ENCODE measurements at places on chromosomes 3 and 15.

DNA sequence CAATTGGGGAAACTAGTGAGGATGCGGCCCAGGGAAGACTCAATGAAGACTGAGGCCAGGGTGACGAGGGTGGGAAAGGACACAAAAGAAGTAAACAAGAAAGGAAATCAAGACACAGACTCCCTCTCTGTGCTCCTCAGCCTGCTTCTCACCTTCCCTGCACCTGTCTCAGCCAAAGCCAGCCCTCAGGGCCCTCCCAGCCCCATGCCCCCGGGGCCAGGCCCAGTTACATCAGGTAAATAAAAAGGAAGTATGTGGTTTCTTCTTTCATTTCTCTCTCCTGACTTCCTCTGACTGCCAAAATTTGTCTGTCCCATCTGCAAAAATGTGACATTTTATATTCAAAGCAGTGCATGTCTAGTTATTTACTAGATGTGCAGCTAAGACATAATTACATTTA, 328.0 kb downstream of the UACA start:
- DNase-seq, result no peak

DNA sequence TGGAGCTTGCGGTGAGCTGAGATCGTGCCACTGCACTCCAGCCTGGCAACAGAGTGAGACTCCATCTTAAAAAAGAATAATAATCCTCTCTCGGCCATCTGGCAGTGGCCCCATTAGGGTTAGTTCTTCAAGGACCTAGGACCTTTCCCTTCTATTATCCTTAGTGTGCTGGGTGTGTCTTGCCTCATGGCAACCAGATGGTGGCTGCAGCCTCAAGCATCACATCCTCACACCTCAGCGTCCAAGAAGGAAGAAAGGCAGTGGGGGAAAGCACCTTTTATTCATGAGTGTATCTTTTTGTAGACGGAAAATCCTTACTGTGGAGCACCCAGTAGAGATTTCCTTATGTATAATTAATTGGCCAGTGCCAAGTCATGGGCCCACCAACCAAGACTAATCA, 42.7 kb upstream of the TFRC start:
- DNase-seq, result no peak

DNA sequence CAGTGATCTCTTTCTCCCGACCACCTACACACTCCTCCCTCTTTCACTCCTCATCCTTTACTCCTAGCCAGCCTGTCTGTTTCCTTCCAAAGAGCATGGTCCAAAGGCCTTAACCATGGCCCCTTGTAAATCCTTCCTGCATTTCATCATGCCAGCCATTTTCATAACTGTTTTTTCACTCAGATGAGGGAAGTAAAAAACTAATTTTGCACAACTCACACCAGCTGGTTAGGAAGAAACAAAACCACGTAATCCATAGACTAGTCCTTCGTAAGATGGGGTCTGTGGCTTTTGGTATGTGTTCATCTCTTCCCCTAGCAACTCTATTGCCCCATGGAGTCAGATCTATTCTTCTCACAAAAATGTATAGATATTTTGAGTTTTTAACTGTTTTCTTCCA, 187.8 kb downstream of the SHOX2 start:
- no peak for DNase-seq

DNA sequence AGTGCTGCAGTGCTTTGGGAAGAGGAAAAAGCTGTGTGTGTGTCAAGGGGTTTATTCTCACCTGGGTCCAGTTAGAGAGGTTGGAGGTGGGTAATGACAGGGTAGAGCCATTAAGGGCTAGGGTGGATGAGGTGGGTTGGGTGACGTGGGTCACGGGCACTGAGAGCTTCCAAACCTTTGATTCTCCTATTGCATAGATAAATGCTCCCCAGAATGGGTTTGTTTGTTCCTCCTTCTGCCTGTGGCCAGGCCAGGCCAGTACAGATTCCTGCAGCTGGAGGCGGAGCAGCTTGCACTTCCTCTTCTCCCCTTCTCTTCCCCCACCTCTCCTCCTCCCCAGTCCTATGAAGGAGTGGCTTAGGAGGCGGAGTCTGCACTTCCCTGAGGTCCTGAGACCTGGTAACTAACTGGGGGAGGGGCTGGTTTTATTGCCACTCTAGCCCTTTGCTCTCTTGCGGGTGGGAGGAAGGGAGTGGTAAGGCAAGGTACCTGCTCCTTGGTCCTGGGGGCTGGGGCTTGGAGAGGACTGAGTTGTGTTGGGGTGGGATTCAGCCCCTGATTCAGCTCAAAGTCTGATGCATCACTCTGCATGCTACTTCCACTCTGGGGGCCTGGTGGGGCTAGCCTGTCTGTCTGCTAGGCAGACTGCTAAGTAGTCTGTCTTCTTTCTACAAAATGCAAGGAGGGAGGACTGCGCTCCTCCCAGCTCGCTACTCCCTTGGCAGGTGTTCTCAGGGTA, 3.5 kb downstream of the SPINT1 start:
- DNase-seq, result no peak

DNA sequence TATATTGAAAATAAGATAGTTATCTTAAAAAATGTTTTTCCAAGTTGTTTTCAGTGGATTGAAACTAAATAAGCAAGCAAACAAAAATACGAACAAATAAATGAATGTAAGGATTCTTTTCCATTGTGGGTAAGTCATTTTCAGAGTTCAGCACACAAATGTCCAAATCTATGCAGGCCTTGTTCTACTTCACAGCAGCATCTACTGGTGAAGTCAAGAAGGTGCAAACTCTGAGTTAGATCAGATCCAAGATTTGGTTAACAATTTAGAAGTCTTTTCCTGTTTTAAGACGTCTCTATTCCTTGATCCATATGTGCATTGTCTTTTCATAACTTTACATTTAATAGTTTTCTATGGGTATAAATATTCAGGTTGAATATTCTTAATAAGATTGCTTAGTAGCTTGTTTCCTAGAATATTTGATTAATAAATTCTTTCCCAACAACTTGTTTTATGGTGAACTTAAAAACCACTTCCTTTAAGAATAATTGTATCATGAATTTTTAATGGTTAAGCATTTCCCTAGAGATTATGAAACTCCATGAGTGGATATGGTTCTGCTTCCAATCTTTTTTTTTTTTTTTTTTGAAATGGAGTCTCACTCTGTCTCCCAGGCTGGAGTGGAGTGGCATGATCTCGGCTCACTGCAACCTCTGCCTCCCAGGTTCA, 10.5 kb downstream of the PTX3 start:
- no peak for DNase-seq

- DNase-seq, result no peak
Observed at GRCh38 chr3:112466020-112466419, 33.3 kb downstream of the BTLA start.

DNA sequence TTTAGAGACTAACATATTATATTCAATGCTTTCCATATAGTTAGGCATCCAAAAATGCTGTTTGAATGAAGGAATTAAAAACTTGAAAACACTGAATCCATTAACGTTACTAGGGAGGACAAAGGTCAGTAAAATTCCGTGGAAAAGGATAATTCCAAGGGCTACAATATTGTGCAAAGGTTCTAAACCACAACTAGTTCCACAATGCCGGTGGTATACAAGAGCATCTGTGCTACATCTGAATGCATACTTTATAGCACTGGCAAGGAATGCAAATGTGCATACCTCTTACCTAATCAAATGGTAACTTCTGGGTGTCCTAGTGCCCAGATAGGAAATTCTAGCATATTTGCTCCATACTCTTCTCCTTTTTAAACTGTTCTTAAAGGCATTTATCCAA, 2.2 kb downstream of the ICE2 start:
- DNase-seq, result no peak

Measured in coronary artery (tissue), 2 donors.